ENCODE measurements at places on chromosomes 3 and 15. TPM values are rescaled to one million over a fixed set of nuclear protein-coding genes. Genes with fewer than 3 reads are reported as not detected.

- H3K4me3 ChIP-seq = peak overlapping the region; percentile 42
- H3K27ac ChIP-seq = peak overlapping the region; percentile 71
- H3K27me3 ChIP-seq = peaks cover 2% of the 10 kb centered on the region
- DNase-seq = peak; percentile 86
- H3K36me3 ChIP-seq = peaks cover 52% of the 10 kb centered on the region
Measured at GRCh38 chr15:32802286-32802936, 84.6 kb downstream of the GREM1 start.

DNA sequence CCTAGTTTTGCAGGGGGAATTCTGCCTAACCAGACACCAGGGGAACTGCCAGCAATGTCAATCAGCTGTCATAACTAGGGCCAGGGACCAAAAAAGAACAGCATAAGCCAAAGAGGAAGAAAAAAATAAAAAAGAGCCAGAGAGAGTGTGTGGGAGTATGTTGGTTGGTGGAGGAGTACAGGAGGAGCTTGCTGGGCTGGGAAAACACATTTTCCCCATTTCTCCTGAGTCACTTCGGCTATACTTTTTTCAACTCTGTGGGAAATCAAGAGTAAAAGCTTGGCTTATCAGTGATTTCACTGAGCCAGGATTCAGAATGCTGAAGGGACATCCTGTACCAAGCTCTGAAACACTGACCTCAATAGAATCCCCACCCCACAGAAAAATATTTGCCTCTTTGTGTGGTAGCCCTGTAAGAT is 144.7 kb upstream of the DPH6 start:
- no peak overlapping the region for H3K27ac ChIP-seq
- H3K27me3 ChIP-seq = no peaks in the 10 kb centered on the region
- peaks cover 40% of the 10 kb centered on the region for H3K4me1 ChIP-seq
- no peak for DNase-seq
- no peak overlapping the region for H3K4me3 ChIP-seq

GRCh38 chr3:194976874-194977273 is 291.2 kb downstream of the FAM43A start:
- DNase-seq = no peak
- H3K4me1 ChIP-seq = peaks cover 8% of the 10 kb centered on the region
- H3K4me3 ChIP-seq = no peak overlapping the region
- H3K27ac ChIP-seq = no peak overlapping the region
- no peaks in the 10 kb centered on the region for H3K36me3 ChIP-seq
- peaks cover 37% of the 10 kb centered on the region for H3K27me3 ChIP-seq

GRCh38 chr3:127388427-127388826 is 100.6 kb upstream of the PRR20G start:
- no peak overlapping the region for H3K4me3 ChIP-seq
- no peak for DNase-seq
- H3K27ac ChIP-seq = no peak overlapping the region
- H3K27me3 ChIP-seq = peaks cover 59% of the 10 kb centered on the region
- H3K36me3 ChIP-seq = no peaks in the 10 kb centered on the region
- peaks cover 7% of the 10 kb centered on the region for H3K4me1 ChIP-seq

DNA sequence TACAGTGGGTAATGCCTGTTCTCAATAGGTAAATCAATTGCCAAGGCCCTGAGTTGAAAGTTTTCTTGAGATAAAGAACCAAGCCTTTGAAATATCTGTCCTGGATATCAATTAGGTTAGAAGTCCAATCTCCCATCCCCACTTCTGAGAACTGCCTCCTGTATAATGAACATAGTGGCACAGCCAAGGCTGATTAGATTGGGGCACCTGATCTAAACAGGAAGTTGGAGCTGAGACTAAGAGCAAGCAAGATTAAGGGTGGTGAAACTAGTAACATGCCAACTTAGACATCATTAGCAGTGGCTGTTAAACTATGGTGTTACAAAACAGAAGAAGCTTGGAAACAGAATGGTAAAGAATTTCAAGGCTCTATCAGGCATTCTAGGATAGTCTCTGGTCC is 137.7 kb upstream of the TMEM108 start:
- no peaks in the 10 kb centered on the region for H3K36me3 ChIP-seq
- no peak overlapping the region for H3K27ac ChIP-seq
- H3K27me3 ChIP-seq = no peaks in the 10 kb centered on the region
- H3K4me3 ChIP-seq = no peak overlapping the region
- no peak for DNase-seq
- H3K4me1 ChIP-seq = no peaks in the 10 kb centered on the region

DNA sequence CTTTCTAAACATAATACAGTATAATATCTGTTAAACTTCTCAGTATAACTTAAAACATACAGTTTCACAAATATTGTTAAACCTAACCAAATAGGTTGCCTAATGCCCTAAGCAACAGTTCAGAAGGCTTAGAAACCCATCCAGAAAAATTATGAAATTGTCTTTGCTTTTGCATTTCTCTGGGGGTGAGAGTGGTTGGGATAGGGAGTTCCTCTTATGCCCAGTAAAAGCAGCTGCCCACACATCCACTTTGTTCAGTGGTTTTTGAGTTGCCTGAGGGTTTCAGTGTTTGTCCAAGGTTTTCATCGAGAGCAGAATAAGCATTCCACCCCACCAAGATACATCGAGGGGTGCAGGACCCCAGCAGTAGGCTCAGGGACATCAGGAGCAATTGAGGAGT is 179.4 kb downstream of the CDIN1 start:
- H3K4me1 ChIP-seq = peaks cover 7% of the 10 kb centered on the region
- no peak overlapping the region for H3K27ac ChIP-seq

GLDN gene
- not detected for total RNA-seq
